NCI-H1092 (cell line): ENCODE measurements at places on chromosomes 1 and 21.

DNA sequence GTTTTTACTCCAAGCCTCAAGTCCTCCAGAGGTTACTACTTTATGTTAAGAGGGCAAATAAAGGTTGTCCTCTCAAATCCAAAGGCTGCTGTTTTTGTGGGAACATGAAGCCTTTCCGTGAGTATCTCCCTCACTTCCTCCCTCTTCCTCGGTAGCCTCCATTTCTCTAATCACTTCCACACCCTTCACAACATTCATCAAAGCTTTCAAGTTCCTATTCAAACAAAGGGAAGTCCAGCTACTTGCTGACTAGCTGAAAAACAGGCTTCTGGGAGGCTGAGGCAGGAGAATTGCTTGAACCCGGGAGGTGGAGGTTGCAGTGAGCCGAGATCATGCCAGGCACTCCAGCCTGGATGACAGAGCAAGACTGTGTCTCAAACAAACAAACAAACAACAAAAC, 6.6 kb upstream of the CD48 start:
- DNase-seq: no peak

DNA sequence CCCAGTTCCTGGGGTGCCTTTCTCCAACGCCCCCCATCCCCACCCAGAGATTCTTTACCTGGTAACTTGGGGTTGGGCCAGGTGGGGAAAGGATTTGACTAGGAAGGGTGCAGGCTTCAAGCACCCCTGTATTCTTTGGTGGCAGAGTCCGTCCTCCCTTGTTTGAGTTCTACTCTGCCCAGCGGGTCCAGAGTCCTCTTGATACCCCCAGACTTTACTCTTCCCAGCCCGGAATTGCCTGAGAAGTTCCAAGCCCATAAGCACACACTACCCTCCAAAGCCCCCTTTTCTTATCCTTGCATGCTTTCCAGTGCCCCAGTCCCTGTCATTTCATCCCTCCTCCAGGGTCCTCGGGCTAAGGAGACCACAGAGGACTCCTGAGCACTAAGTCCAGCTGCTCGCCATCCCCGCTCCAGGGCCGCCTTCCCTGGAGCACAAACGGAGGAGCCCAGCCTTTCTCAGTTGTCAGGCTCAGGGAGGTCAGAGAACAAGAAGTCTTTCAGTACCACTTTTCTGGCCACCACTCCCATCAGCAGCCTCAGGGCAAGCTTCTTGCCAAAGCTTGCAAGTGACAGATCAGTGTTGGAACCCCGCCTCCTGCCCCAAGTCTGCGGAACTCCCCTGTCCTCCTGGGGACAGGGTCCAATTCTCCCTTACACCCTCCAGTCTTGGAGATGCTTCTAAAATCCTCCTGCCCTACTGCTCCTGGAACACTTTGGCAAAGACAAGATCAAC, 12.2 kb downstream of the SLC45A3 start:
- DNase-seq: no peak

GRCh38 chr1:221810406-221810805, 68.5 kb upstream of the DUSP10 start:
- no peak for DNase-seq

- DNase-seq: no peak
Observed at GRCh38 chr1:201156819-201157218, 2.5 kb upstream of the TMEM9 start.
